ENCODE measurements at places on chromosomes 13 and 19.

GRCh38 chr13:77692746-77693448 lies 4.6 kb upstream of the SLAIN1 start:
- no peak for DNase-seq

- DNase-seq: no peak
Measured at GRCh38 chr13:50950849-50951248, 41.3 kb downstream of the RNASEH2B start.

DNA sequence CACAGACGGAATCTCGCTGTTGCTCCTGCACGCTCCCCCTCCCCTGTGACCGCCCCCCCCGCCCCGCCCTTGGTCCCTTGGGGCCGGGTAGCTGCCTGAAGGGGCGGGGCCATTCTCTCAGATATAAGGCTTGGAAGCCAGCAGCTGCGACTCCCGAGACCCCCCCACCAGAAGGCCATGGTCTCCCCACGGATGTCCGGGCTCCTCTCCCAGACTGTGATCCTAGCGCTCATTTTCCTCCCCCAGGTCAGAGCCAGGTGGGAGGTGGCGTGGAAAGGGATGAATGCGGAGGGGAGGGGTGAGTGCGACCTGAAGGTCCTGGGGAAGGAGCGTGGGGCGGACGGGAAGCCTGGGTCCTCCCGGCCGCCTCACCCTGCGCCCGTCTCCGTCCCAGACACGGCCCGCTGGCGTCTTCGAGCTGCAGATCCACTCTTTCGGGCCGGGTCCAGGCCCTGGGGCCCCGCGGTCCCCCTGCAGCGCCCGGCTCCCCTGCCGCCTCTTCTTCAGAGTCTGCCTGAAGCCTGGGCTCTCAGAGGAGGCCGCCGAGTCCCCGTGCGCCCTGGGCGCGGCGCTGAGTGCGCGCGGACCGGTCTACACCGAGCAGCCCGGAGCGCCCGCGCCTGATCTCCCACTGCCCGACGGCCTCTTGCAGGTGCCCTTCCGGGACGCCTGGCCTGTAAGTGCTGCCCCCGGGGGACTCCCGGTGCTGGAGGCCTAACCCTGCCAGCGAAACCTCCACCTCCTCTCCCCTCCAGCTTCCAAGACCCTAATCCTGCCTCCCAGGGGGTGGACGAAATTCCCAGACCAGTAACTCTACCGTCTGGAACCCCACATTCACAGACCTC lies at the start of gene DLL3:
Gene DLL3, plus strand, starts transcription at position 150 of the 845 bp plus-strand sequence. Its CDS starts 28 bp downstream, at position 178.
- DNase-seq: peak; percentile 41

DNA sequence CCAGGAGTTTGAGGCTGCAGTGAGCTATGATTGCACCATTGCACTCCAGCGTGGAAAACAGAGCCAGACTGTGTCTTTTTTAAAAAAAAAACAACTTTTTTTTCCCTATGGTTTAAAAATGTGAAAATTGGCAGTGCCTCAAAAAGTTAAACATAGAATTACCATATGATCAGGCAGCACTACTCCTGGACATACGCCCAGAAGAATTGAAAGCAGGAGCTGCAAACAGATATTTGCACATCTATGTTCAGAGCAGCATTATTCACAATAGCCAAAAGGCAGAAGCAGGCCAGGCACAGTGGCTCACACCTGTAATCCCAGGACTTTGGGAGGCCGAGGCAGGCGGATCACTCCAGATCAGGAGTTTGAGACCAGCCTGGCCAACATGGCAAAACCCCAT lies 3.8 kb upstream of the RETN start:
- DNase-seq: no peak

- DNase-seq: no peak
Measured at GRCh38 chr13:101026736-101027398, 352.3 kb upstream of the TMTC4 start.

DNA sequence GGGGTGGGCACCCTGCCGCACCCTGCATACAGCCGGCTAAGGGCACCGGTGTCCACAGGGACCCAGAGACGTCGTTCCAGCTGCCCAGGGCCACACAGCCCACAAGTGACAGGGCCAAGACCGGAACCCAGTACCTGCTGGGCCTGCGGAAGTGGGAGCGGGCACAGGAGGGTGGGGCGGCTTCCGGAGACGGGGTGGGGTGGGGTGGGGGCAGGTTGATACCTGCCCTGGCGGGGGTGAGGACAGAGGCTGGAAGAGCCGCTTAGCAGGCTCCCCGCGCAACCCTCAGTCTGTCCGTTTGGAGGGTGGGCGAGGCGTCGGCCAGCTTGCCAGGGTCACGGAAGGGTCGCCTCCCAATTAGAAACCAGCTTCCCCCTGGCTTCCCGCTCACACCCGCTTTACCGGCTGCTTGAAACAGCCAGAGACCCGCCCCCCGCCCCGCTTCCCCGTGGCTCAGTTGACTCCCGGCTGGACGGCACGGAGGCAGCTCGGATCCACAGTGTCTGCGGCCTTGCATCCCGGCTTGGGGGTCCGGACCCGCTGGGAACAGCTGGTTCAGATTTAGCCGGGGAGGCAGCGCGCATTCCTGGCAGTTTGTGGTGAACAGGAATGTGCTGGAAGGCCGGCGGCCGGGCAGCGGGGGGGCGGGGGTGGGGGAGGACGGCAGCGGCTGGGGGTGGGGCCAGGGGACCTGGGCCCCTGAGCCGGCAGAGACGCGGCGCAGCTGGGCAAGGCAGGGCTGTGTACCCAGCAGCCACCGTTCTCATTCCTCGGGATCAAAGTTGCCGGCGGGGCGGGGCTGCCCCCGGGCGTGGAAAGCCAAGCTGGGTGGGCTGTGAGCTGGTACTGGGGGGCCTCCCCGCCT lies 1.9 kb downstream of the CNN2 start:
- peak; percentile 64 for DNase-seq

DNA sequence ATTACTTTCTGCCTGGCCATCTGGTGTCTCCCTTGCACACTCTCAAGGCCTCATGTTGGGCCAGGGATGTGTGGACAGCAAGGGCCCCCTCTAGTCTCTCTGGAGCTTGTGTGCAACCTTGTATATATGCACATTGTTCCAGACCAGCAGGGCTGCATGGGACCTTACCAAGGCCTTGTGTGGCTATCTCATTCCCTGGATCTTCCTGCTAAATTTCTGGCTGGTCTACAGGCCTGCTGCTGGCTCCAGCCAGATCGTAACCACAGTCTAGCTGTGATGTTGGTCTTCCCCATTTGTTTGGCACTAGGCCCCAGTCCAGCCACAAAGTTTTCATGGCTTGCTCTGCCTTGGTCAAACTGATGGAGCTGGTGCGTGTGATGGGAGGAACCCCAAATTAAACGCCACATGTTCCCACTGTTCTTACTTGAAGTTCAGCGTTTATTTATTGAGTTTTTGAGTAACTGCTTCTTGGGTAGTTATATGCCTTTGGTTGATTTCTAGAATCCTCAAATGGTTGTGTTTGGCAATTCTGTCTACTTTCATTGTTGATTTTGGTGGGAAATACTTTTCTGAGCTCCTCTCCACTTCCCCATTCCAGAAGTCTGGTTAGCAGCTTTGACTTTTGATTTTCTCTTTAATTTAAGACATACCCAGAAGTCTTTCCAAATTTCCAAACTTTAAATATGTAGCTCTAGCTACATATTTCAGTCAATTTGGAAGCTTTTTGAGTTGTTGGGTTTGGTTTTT lies 56.4 kb downstream of the SIPA1L3 start:
- DNase-seq: no peak

- DNase-seq: no peak
Measured at GRCh38 chr19:29428071-29428470, 97.7 kb upstream of the VSTM2B start.

GRCh38 chr13:54029720-54030119 lies 1001.1 kb downstream of the OLFM4 start:
- no peak for DNase-seq

DNA sequence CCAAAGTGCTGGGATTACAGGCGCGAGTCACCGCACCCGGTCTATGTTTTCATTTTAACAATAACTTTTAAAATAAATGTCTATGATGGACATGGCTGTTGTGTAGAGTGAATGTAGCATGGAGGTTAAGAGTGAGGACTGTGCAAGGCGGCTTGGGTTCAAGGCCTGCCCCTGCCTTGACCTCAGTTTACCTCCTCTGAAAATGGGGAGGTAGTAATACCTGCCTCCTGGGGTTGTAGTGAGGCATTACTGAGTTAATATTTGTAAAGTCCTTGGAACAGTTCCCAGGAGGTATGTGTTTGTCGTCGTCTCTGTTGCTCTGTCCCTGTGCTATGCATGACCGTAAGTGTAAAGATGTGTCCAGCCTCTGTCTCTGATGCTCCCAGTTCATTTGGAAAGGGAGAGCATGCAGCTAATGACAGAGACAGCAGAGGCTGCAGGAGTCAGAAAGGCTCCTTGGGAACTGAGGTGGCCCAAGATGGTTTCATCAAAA lies 9.4 kb downstream of the GARRE1 start:
- DNase-seq: no peak

DNA sequence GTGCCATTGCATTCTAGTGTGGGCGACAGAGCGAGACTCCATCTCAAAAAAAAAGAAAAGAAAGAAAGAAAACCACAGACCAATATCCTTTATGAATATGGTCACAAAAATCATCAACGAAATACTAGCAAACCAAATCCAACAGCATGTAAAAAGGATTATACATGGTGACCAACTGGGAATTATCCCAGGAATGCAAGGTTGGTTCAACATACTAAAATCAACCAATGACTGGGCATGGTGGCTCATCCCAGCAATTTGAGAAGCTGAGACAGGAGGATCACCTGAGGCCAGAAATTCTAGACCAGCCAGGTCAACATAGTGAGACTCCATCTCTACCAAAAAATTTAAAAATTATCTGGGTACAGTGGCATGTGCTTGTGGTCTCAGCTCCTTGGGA lies 7.2 kb downstream of the TSKS start:
- DNase-seq: no peak

DNA sequence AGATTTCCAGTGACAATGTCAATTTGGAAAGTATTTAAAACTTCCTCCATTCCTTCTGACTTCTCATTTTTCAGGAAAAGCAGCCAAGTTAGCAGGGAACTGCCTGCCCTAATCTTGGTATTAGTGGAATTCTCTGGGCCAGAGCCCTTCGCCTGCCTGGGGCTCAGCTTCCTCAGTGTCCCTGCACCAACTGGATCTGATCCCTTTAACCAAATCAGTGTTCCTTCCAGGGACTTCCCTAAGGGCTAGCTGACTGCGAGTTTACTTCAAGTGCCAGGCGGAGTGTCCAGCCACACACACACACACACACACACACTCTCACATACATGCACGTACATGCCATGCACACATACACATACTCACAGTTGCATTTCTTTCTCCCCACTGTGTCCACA lies 20.0 kb downstream of the RAB20 start:
- no peak for DNase-seq

- no peak for DNase-seq
Measured at GRCh38 chr19:37803249-37803840, 24.0 kb upstream of the ZNF573 start.

- DNase-seq: no peak
Measured at GRCh38 chr13:90763476-90764150, 583.9 kb upstream of the MIR17HG start.

- DNase-seq: no peak
Measured at GRCh38 chr19:38247734-38248268, 8.4 kb downstream of the PPP1R14A start.

DNA sequence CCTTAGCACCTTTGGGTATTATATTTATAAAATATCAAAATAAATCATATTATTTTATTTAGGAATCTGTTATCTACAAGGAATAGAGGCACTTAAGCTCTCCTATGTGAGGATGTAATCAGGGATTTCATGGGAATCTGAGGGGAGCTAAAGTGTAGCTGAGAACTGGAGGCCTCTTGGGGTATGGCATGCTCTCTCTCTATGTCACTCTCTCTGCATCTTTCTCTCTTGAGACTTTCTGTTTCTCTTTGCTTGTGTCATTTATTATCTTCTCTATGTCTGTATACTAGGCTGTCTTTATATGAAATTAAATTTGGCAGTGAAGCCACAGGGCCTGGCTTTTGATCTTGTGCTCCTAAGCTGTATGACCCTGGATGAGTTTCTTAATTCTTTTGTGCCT lies 37.7 kb upstream of the SCEL start:
- DNase-seq: no peak

- no peak for DNase-seq
Measured at GRCh38 chr19:45505151-45505995, 1.9 kb upstream of the VASP start.

DNA sequence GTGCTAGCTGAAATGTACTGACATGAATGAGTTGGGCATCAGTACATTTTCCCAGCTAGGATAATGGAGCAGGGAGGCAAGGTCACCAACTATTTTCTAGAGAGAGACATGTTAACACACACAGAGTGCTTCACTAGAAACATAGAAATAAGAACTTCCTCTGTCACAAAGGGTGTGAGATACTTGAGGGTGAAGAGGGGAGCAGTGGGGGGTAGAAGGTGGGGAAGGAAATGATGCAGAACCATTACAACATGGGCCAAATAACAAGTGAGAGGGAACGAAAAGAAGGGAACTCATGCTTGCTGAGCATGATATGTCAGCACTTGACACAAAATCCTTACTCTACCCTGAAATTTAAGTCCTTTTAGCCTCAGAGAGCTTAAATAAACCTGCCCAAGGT lies 87.8 kb upstream of the RFC3 start:
- no peak for DNase-seq

DNA sequence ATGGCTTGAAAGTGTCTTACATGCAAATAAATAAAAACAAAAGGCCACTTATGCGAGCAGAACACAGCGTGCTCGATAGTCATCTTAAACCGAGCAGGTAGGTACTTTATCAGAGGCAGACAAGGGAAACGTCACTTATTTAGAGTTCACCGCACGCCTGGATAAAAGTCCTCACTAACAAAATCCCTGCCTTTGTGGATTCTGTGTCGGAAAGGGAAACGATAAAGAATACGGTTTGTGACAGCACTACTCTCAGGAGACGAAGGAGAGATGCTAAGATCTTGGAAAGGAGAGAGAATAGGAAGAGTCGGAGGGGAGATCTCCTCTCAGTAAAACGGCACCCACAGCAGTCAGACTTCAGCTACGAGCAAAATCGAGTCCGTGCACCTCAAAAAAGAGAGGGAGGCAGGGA lies 581 bp downstream of the RCBTB1 start:
- DNase-seq: no peak

- DNase-seq: peak; percentile 63
Measured at GRCh38 chr19:48962029-48962848, 2.9 kb upstream of the FTL start.

DNA sequence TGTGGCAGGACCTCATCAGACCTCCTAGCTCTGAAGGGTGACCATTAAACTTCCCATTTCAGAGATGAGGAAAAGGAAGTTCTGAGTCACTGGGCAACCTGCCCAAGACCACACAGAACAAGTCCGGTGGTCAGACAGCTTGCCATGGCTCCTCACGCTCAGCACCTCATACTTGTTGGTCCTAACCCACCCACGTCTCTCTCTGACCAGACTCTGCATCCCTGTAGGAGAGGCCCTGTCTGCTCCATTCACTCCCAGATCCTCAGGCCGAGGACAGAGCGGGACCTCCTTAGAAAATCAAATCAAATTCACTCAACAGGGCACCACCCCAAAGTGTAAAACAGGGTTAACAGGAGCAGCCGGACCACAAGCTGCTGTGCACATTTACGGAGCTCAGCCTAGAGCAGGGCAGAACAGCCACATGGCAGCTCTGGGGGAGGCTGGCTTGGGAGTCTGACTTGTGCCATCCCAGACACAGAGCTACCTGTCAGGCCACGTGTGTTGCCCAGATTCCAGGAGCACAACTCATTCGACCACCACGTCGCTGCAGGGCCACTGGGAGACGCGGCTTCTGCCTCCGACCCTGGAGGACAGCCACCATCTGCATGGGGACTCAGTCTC lies 1.7 kb downstream of the MIER2 start:
- DNase-seq: peak; percentile 30

Measured in stimulated activated CD8-positive, alpha-beta memory T cell treated with anti-CD3 and anti-CD28 coated beads, Interleukin-4, amount 100 ng/mL, for 48 hours (primary cell).